Amniotic stem cell (primary cell): ENCODE measurements at places on chromosomes 5 and 9.

DNA sequence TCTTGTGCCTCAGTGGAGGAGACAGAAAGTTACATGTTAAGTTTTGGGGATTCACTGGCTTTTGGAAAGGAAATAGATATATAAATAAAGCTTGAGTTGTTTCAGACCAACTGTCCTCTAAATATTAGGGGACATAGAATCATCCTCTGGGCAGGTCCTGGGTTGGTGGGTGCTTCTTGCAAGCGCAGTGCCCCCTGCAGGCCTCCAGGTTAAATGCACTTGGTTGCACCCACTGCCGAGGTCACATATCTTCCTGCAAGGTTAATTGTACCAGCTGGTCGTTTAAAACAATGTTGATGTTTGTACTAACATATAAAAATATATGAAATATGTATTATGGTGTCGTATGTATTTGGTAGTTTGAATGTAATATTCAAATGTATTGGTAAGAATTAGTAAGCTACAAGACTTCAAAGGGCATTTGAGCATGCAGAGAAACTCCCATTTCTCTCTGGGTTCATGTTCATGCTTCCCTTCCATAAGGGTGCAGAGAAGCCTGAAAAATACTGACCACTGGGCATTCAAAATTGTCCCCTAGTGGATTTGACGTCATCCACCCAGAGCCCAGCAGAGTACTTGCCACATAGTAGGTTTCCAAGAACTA is 87.0 kb downstream of the ZNF618 start:
- DNase-seq: peak; percentile 15

GRCh38 chr5:59058969-59059687 is 476.3 kb downstream of the RAB3C start:
- DNase-seq: no peak

GRCh38 chr5:757931-758697 is 26.4 kb downstream of the ZDHHC11B start:
- DNase-seq: no peak

- DNase-seq: no peak
Observed at GRCh38 chr9:88898039-88898720, 93.1 kb upstream of the S1PR3 start.

- DNase-seq: no peak
Observed at GRCh38 chr9:80843028-80843427, 846.3 kb downstream of the TLE1 start.

DNA sequence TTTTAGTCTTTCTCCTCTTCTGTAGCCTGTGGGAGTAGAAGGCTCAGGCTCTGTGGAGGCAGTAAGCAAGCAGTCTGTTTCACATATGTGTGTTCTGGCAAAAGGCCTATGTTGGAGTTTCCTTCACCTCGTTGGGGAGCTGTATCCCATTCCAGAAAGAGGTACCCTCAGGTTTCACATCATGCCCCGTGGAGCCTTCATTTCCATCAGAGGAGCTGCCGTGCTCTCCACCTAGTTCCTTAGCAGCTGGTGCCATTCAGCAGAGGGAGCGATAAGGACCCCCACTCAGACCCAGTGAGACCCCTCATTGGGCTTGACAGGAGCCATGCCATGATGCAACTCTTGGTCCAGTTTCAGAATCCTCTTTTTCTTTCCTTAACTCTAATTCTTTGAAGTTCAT is 50.6 kb upstream of the ANGPTL2 start:
- no peak for DNase-seq

- no peak for DNase-seq
Observed at GRCh38 chr9:2235623-2236022, 220.5 kb downstream of the SMARCA2 start.

GRCh38 chr9:95313010-95313498 is 4.5 kb downstream of the FANCC start:
- DNase-seq: no peak

GRCh38 chr5:96114736-96115135 is 153.1 kb upstream of the ELL2 start:
- no peak for DNase-seq

DNA sequence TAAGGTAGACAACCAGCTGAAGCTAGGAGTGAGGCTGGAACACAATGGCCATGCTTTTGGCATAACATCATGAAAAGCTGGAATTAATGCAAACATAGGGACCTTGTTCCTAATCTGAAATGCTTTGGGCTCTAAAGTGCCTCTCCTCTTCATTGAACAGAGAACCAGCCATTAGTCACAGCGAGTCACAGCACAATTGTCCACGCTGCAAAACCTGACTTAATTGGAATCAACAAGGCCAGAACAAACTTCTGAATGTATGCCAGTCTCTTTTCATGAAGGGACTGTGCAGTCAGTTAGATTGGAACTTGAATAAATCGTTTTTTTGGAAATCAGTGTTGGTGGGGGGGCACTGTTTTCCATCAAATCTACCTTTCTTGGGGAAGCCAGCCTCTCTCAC is 96.5 kb downstream of the JAKMIP2 start:
- no peak for DNase-seq

GRCh38 chr5:16017720-16018119 is 161.9 kb downstream of the MARCHF11 start:
- DNase-seq: no peak
